ENCODE measurements at places on chromosomes 13 and 19.

DNA sequence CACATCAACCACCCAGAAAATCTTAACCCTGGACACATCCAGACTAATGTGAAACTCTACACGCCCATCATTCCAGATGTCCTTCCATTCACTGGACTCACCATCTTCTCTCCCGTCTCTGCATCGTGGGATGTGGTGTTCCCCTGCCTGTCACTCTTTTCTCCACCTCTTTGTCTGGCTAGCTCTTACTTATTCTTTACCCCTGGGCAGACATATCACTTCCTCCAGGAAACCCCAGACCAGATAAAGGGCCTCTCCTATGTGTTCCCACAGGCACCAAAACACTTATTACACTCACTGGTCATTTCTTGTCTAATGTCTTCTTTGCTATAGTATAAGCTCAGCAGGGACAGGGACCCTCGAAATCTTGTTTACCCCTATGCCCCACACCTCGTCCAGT lies 109.3 kb upstream of the IPO5 start:
- DNase-seq, result no peak

- DNase-seq, result no peak
These were observed 35.3 kb downstream of the MPHOSPH8 start for GRCh38 chr13:19668778-19669177.

DNA sequence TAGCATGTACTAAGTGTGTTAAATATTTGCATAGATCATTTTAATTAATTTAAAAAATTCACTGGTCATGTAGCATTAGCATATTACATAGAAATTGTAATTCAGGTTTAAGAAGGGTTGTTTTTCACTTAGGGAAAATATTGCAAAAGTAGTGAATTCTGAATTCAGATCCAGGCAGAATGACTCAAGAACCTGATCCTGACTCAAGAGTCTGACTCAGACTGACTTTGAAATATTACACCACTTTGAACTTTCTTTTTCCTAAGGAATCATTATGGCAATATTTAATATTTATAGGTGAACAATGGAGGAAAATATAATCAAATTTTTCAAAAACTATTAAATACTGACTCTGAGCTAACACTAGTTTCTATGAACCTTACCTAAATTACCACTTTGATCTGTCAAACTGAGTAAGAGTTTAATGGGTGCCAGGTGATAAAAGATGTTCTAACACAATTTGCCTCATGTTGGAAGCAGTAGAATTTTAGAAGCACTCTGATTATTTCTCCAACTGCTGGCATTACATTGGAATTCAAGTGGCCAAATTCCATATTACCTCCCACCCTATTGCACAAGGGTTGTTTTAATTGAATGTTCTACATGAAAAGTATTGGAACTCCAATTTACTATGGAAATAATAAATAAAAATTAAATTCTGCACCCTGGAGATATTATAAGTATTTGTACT lies 261.6 kb downstream of the SLITRK1 start:
- no peak for DNase-seq

DNA sequence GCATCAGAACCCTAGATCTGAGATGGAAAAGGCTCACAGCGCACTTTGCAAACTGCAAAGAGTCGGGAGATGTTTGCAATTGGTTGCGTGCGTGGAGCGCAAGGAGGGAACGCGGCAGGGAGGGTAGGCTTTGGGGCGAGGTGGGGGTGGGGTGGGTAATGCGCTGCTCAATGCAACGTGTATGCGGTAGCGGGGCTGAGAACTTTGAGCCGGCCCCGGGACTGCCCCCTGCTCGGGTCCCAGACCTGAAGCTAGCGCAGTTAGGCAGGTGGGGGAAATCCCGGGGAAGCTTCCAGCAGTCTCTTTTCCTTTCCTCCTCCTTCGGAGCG lies 971 bp downstream of the FOSB start:
- DNase-seq, result no peak

DNA sequence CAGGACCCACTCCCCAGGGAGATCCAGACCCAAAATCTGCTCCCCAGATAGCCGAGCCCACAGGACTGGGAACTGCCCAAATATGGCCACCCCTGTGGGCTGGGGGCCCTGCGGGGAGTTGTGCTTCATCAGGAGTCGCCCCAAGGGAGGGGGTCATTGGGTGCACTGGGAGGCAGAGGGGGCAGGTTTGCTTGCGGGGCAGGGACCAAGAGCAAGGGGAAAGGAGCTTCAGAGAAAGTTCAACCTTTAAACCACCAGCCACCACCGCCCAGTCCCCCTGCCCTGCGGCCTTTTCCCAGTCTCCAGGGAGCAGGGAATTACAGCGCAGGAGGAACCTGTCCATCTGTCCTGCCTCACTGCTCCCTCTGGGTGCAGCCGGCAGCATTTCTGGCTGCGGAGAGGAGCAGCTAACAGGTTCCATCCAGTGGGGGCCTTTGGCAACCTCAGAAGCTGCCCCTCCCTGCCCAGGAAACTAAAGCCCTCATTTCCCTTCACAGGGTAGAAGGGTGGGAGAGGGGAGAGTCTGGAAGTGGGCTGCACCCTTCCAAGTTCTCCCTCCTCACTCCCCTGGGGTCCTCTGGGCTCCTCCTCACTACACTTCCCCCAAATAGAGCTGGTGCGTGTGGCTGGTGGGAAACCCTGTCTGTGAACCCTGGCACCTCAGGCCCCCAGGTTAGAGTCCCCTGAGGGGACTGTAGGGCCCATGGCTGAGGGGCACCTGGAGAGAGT lies 13.8 kb upstream of the ASF1B start:
- no peak for DNase-seq

- DNase-seq, result no peak
These were observed 129.1 kb downstream of the TNFRSF19 start for GRCh38 chr13:23699271-23699670.

DNA sequence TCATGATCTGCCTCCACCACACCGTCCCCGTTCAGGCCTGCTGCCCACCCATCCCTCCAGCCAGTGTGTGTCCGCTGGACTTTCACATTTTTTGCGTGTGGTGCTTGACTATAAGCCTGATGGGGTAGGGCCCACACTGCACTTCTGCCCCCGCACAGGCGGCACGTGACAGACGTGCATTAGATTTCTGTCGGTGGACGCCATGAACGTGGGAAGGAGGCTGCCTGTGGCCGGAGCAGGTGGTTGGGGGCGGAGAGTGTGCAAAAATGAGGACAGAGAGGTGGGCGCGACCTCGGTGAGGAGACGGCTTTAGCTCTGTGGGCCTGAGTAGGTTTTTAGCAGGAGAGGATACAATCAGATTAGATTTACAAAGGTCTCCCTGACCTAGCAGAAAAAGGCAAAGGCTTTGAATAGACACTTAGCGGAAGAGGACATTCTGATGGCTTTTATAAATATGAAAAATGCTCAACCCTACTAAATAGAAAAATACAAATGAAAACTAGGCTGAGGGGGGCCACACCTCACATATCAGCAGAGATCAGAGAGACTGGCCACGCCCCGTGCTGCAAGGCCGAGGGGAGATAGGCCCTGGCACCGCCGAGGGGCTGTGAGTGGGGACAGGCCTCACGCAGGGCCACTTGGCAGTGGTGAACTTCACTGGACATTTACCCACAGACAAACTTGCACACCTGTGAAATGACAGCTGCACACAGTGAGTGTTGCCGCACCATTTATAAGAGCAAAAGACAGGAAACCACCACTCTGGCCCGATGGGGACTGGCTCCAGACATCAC lies 25.4 kb downstream of the PAK4 start:
- no peak for DNase-seq

DNA sequence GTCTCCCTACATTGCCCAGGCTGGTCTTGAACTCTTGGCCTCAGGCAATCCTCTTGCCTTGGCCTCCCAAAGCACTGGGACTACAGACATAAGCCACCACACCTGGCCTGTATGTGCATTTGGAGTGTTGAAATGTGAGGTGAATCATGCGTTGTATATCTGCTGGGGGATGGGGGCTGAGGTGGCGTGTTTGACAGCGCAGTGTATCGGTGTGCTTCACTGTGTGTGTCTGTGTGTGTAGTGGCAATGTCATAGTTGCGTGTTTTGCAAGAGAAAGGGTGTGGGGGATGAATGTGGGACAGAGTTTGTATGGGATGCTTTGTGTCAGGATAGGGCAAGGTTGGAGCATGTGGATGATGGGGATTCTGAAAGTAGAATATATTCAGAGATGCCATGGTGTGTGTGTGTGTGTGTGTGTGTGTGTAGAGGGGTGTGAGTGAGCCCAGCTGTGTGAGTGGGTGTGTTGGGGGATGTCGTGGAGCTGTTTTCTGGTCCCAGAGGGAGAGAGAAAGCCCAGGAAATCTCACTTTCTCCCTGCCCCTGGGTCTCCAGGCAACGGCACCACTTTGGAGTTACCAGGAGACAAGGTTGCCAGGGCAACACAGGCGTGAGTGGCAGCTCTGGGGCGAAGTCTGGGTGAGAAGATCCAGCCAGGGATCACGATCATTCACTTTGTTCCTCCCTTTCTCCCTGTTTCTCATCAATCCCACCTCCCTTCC lies 1.1 kb upstream of the SWSAP1 start:
- peak; percentile 18 for DNase-seq

DNA sequence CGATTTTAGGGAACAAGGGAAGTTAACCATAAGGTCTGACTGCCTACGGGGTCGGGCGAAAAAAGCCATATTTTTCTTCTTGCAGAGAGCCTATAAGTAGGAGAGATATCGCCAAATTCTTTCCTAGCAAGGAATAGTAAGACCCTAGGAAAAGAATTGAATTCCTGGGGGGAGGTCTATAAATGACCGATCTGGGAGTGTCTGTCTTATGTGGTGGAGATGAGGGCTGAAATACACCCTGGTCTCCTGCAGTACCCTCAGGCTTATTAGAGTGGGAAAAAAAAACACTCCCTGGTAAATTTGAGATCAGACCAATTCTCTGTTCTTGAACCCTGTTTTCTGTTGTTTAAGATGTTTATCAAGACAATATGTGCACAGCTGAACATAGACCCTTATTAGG lies 447.5 kb upstream of the ATXN8OS start:
- DNase-seq, result no peak

DNA sequence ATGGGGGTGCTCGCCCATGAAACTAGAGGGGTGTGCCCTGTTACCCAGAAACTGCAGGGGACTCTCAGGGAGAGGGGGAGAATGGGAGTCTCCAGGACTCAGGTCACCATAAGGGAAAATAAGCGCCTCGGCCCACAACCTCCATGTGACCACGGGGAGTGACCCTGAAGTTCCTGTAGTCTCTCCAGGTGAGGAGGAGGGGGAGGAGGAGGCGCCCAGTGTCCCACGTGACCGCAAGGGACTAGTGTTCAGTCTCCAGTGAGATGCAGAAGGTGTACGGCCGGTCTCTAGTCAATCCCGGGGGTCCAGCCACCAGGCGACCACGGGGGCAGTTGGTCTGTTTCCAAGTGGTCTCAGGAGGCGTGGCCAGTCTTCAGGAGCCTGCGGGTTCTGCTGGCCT lies 16.0 kb downstream of the TM6SF2 start:
- DNase-seq, result no peak

DNA sequence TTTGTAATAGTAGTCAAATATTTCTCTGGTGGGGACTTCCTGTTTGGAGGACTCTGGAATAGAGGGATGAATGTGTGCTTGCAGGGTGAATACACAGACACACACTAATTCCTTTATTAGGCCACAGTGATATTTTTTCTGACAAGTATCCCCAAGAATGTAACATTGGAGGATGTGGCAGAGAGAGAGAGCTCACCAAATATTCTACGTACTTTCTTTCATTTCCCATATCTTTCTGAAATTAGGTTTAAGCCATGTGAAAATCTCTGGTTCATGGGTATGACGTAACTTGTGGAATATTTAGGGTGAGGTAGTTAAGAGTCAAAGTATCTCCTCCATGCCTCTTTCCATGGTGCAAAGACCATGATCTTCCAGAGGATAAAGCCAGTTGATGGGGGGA lies 463.4 kb downstream of the DIAPH3 start:
- no peak for DNase-seq

GRCh38 chr13:35028338-35028867 lies 86.3 kb downstream of the NBEA start:
- no peak for DNase-seq
